CD4-positive, alpha-beta T cell treated with Interferon alpha-2 for 1 hour (primary cell): ENCODE measurements at places on chromosomes 5 and 9.

GRCh38 chr5:142627383-142628217 is 58.3 kb downstream of the FGF1 start:
- no peak for DNase-seq

- DNase-seq, result no peak
These were observed 123.5 kb upstream of the LMX1B start for GRCh38 chr9:126490214-126490631.

- DNase-seq, result no peak
These were observed 187.0 kb upstream of the ADCY2 start for GRCh38 chr5:7208938-7209337.

DNA sequence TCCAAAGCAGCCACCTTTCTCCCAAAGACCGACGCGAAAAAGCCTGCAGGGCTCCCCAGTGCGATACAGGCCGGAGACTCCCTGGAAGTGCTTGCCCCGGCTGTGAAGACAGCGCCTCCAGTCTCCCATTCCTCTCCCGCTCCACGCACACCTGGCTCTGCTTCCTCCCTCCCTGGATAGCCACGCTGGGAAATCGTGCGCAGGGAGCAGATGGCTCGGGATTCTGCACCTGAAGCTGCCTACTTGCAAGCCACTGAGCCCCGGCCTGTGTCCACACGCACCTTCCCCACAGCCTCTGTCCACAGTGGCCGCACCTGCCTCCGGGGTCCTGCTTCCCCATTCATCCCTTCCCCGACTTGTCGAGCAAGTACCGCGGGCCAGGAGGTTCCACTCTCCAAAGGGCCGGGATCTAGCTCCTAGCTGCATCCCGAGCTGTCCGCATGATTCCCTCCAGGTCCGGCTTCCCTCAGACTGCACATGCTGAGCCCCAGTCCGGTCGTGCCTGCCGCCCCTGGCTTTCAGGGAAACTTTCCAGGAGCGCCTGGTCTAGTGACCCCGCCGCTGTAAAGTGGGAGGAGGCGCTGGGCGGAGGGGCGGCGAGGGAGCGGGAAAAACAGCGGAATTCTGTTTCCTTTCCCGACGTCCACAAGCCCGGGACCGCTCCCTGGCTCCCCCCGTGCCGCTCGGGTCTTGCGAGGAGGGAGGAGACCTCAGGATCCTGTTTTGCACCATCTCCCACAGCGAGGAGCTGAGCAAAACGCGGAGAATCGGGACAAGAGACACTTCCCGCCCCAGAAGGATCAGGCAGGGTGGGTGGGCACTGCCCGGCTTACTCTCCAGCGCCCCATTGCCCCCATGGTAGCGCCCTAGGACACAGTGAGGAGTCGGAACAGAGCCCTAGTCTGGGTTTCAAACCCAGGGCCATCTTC is 2.0 kb downstream of the SEMA6A start:
- no peak for DNase-seq

DNA sequence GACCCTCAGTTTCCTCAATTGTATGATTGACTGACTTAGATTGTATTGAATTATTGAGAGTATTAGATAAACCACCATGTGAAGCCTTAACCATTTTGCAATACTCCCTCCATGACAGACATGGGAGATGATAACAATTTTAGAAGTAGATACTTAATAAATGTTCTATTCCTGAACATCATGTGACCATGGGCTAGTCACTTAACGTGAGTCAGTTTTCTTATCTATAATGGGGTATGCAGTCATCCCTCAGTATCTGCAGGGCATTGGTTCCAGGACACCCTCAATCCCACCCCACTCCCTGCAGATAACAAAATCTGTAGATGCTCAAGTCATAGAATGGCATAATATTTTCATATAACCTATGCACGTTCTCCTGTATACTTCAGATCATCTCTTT is 31.0 kb downstream of the SNX18 start:
- DNase-seq, result no peak

- DNase-seq, result no peak
These were observed 109.9 kb downstream of the EHMT1 start for GRCh38 chr9:137728444-137729311.

GRCh38 chr9:130763331-130764171 is 70.0 kb downstream of the EXOSC2 start:
- DNase-seq, result no peak

- DNase-seq, result no peak
These were observed 70.5 kb downstream of the JAKMIP2 start for GRCh38 chr5:147712019-147712418.

GRCh38 chr5:149800633-149801032 is 70.5 kb downstream of the PPARGC1B start:
- no peak for DNase-seq

- DNase-seq, result no peak
These were observed 107.9 kb downstream of the TRIO start for GRCh38 chr5:14250748-14251701.

DNA sequence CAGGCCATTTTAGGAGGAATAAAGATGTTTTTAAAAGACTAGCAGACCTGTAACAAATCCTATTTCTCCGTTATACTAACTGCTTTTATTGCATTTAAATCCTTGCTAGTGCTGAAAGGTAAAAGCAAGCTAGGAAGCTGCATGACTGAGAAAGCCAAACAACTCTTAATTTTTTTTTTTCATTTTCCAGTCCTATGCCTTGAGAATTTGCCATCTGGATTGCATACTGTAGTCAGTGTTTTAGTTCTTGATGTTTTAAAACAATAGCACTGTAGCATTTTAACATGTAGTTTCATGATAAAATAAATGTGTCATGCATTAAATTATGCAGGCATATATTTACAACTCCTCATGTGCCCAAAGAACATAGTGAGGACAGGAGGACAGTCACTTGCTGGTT is 108.4 kb upstream of the FGF10 start:
- no peak for DNase-seq

GRCh38 chr5:79800979-79801827 is 111.6 kb downstream of the CMYA5 start:
- DNase-seq, result no peak

GRCh38 chr5:171236651-171237050 is 72.4 kb upstream of the TLX3 start:
- DNase-seq, result no peak

DNA sequence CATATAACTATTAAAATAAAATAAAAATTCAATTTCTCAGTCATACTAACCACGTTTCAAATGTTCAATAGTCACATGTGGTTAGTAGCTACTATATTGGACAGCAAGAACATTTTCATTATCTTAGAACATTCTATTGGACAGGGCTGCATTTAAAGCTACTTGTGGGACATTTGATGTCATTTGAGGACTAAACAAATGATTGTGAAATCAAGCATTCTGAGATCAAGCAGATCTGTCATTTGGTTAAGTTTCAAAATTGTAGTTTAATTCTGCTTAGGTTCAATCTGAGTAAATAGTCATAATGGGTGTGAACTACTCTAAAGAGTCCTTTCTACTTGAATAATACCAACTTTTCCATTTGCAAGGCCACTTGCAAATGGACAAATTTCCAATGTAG is 226.9 kb upstream of the C9orf72 start:
- DNase-seq, result no peak

GRCh38 chr5:126358525-126358924 is 64.7 kb upstream of the GRAMD2B start:
- no peak for DNase-seq

GRCh38 chr5:147780924-147781573 is 1.5 kb downstream of the JAKMIP2 start:
- no peak for DNase-seq

- no peak for DNase-seq
These were observed 264.8 kb upstream of the BRINP1 start for GRCh38 chr9:119634006-119634405.

GRCh38 chr9:12178634-12179033 is 514.6 kb upstream of the TYRP1 start:
- DNase-seq, result no peak

DNA sequence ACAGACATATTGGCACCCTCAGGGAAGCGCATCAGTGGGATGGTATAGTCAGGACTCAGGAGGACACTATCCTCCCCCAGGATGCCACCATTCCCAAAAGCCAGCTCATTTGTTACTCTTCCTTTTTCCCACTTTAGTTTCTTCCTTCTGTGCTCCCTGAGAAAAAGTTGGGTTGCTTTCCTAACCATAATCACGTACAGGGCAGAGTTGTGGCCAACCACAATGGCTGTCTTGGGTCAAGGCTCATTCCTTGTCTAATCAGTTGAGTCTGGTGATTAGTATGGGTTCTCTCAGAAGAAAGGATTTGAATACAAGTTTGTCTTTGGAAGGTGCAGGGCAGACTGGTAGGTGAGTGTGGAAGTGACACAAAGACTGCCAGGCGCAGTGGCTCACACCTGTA is 26.6 kb upstream of the ATP6V1G1 start:
- DNase-seq, result no peak

DNA sequence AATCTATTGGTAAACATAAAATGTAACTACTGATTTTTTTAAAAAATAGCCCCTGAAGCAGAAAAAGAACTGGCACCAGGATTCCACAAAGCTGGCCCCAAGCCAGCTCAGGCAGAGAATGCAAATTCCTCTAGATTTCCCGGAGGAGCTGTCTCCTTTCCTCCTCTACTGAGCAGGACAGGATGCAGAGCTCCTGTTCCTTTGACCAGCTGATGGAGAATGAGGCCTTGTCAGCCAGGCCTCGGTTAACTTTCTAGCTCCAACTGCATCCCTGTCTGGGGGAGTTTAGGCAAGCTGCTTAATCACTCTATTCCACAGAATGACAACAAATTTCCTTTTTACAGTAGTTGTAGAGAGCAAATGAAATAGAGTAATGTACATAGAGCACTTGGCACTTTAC is 155.5 kb downstream of the GNAQ start:
- no peak for DNase-seq

GRCh38 chr9:109254317-109254716 is 66.5 kb downstream of the EPB41L4B start:
- DNase-seq, result no peak

GRCh38 chr9:71487061-71487460 is 281.3 kb downstream of the CEMIP2 start:
- DNase-seq, result no peak

GRCh38 chr5:129410488-129410887 is 49.6 kb upstream of the ADAMTS19 start:
- DNase-seq, result no peak

- no peak for DNase-seq
These were observed 55.2 kb downstream of the GRIN3A start for GRCh38 chr9:101683236-101683635.

DNA sequence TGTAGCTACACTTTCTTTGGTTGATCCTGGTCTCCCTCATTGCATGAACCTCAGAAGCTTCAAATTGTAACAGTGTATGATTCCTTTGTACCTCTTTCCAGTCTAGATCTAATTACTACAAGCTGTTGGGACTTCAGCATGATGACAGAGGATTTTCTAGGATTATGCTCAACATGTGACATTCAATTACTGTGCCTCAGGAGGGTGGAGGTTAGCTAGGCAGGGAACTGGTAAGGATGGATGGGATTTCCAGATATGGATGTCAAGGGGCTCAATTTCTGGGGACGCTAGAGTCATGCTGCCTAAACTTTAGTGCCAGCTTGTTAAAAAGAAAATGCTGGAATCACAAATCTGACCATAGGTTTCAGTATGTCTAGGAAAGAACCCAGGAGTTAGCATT is 29.2 kb upstream of the GLRA1 start:
- no peak for DNase-seq

- no peak for DNase-seq
These were observed 225.2 kb downstream of the GAS1 start for GRCh38 chr9:86721843-86722705.

DNA sequence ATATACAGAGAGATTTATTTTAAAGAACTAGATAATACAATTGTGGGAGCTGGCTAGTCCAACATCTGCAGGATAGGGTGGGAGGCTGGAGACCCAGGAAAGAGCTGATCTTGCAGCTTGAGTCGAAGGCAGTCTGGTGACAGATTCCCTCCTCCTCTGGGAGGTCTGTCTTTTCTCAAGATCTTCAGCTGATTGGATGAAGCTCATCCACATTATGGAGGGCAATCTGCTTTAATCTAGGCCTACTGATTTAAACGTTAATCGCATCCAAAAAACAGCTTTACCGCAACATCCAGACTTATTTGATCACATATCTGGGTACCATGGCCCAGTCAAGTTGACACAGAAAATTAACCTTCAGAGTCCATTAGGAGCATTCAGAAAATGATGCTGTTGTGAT is 168.1 kb downstream of the ATPSCKMT start:
- no peak for DNase-seq

GRCh38 chr9:84300271-84300670 is 40.3 kb downstream of the SLC28A3 start:
- DNase-seq, result no peak

GRCh38 chr9:70049236-70049635 is 5.6 kb downstream of the MAMDC2 start:
- DNase-seq, result no peak

GRCh38 chr5:148206620-148207019 is 3.8 kb downstream of the SPINK6 start:
- no peak for DNase-seq

- DNase-seq, result no peak
These were observed 282.9 kb downstream of the NFIB start for GRCh38 chr9:14031060-14031414.

- no peak for DNase-seq
These were observed 49.9 kb upstream of the C5orf46 start for GRCh38 chr5:147956064-147956841.

GRCh38 chr9:36245906-36246305 is 12.3 kb downstream of the GNE start:
- no peak for DNase-seq

GRCh38 chr5:125607018-125607417 is 816.2 kb upstream of the GRAMD2B start:
- DNase-seq, result no peak

DNA sequence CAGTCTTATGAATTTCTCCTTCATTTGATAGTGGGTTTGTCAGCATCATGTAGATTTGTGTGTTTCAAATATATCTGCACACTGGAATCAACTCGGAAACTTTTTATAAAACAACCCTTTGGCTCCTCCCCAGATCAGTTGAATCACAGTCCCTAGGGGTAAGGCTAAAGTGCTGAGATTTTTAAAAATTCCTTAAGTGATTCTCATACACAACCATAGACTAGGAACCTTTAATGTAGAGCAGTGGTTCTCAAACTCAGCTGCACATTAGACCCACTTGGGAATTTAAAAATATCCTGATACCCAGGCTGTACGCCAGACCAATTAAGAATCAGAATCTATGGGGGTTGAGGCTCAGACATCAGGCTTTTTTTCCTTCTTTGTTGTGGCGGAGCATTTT is 17.5 kb upstream of the JAK2 start:
- DNase-seq, result no peak

DNA sequence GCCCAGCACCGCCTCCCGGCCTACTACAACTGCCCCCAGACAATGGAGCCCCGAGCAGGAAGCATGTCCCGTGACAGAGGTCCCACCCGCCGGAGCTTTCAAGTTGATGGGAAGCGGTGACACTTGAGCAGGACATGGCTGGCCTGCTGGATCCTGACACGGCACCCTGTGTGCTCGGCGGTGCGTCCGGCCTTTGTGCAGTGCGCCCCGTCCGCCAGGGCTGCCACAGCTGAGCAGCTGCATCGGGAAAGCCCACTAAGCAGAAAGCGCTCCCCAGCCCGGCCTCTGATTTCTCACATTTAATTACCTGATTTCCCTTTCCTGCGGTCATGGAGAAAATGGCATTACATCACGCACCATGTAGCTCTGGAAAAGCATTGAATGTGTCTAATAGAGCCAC is 611.9 kb downstream of the IRX1 start:
- no peak for DNase-seq
